Activated T-helper 1 cell treated with anti-CD3 and anti-CD28 coated beads, Interleukin-2, amount 50 U/mL, for 16 hours (primary cell): ENCODE measurements at places on chromosomes 1 and 21.

DNA sequence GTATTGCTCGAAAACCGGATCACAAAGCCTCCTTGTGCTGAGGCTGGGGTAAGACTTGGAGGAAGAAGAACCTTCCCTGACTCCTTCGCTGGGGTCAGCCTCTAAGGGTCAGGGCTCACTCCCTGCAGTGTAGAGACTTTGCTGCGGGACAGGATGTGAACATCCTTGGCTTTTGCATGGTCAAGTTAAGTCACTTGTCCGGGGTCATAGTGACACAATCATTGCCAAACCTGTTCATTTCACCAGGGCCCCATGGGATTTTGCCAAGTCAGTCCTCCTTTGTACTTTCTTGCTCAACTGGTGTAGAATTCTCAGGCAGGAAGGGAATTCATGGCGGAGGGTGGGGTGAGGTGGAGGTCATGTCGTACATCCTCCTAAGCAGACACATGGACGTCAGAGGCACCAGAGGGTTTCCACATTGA, 24.7 kb upstream of the IL10 start:
- no peak for DNase-seq

DNA sequence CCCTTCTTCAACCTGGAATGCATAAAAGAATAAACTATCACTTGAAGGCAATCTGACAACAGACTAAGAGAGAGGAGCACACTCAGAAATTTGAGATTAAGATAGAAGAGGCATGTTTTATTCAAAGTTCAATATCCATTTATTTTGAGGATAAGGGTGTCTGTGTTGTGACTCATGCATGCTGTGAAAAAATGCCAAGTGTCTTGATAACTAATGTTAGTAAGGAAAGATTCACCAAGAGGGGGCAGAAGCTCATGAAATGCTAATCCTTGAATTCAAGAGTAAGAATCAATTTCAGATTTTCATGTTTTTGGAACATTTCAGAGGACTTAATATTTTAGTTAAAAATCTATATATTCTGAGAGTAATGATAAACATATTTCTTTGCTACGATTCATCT, 94.0 kb downstream of the IFI44 start:
- no peak for DNase-seq

GRCh38 chr1:72281637-72282270, 585 bp downstream of the NEGR1 start:
- DNase-seq = no peak

DNA sequence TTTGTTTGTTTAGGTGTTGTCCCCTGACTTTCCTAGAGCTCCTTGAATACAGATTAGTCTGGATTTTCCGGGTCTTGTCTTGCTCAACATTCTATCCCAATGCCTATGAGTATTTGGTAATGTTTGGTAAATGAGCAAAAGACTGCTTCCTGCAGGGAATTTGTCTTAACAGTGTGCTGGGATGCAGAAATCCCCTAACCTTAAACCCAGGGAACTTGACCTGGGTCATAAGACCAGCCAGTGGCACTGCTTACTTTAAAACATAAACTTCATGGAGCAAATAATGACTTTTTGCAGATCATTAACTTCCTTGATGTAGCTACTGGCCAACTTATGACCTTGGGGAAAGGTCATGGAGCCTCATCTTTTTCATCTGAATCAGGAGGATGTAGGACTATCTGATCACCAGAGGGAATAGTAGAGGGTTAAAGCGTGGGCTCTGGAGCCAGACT, 27.2 kb downstream of the TCEANC2 start:
- no peak for DNase-seq

DNA sequence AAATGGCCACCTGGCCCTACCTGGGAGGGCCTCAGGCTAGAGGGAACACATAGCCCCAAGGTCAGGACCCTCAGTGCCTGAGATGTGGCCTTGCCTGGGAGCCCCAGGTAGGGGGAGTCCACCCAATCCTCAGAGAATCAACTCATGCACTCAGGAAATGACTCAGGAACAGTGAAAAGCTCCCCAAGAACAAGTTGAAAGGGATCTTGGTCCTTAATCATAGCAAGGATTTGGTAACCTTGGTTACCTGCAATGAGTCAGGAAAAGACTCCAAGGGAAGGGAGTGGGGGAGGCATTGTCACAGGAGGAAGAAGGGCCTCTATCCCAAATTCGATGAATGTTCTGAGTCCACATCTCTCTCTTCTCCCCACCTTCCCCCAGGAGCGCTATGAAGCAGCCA, 17.0 kb downstream of the MAP7D1 start:
- no peak for DNase-seq

DNA sequence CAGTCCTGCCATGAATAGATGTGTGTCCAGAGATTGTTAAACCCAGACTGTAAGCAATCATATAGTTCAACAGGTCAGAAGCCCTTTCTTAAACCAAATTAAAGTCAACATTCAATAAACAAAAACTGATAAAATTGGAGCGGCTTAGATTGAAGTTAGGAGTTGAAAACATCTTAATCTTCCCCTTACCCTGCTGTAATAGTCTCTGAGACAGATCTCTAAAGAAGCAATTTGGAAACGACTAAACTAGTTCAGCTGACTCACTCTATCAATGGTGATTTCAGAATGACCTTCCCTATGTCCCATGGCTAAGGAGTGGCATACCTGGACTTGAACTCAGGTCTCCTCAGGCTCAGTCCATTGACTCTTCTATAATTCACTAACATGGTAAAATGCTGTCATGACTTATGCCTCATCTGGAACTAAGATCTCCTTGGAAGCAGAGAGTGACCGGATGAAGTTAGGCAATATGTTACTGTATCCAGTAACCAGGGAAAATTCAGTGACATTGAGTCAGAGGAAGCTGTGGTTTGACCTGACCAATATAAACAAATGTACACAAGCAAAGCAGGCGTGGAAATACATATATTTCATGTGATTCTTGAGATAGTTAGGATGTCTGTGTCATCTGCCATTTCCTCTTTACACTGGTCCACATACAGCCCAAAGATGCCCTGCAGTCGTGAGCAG, 30.1 kb downstream of the SGIP1 start:
- DNase-seq = no peak

GRCh38 chr1:39132505-39133339, 71.8 kb upstream of the MACF1 start:
- no peak for DNase-seq

DNA sequence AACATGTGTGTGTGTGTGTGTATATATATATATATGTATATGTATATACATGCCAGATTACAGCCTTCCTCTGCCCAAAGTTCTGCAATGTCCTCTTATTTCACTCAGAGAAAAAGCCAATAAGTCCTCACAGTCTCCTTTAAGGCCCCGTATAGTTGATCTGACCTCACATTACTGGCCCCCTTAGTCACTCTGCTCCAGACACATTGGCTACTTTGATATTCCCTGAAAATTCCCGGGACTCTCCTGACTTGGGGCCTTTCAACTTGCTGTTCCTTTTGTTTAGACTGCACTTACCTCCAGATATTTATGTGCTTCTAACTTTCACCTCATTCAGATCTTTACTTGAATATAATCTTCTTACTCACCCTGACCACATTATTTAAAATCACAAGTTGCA, 4.2 kb upstream of the BSDC1 start:
- no peak for DNase-seq

GRCh38 chr1:22018583-22019559, 17.4 kb downstream of the CELA3A start:
- peak; percentile 40 for DNase-seq

DNA sequence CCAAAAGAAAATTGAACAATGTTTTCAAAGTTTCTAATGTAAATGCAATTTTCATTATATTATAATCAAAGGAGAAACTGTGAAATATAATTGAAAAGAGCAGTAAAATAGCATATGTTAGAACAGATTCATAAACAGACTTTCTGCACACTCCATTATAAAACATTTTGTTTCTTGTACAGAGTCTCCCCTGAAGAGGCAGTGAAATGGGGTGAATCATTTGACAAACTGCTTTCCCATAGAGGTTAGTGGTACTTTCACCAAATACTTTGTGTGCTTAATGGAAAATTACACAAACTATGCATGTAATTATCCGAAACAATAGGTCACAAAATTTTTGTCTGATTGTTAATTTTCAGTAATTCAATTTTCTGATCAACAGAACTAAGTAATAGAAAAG, 1.9 kb downstream of the RGS18 start:
- DNase-seq = no peak

DNA sequence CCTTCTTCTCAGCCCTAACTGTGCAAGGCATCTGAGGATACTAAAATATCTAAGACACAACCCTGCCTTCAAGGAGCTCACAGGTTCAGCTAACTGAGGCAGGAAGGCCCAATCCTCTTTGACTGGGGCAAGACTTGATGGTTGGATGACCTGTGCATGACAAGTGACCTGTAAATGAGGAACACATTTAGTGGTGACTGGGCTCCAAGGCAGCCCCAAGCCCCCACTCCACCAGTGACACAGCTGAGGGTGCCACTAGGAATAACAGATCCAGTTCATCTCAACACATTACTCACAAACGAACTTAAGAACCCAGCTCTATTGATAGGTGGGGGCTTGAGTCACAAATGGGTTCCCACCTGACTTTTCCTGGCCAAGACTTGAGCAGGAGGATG, 244.7 kb upstream of the IRF2BP2 start:
- no peak for DNase-seq
